Dermis blood vessel endothelial cell (primary cell): ENCODE measurements at places on chromosomes 6 and 20. TPM values are rescaled to one million over a fixed set of nuclear protein-coding genes. Genes with fewer than 3 reads are reported as not detected.

SALL4 gene
- under 0.01 and 0.14 TPM in 2 replicates for total RNA-seq

DNA sequence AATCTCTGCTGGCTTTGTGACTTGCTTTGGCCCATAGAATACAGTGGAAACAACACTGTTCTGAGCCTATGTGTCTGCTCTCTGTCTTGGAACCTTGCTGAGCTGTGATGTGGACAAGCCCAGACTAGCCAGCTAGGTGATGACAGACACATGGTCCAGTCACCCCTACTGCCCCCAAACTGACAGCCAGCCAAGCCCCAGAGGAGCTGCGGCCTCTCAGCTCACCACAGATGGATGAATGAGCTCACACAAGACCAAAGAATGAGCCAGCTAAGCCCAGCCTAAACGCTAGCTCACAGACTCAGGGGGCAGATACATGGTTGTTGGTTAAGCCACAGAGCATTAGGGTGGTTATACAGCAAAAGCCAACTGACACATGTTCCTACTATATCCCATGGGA is 4.1 kb downstream of the AARS2 start:
- DNase-seq: no peak

- DNase-seq: no peak
These were observed 7.7 kb downstream of the PSMB1 start for GRCh38 chr6:170545405-170545804.

- DNase-seq: no peak
These were observed 20.5 kb downstream of the JPH2 start for GRCh38 chr20:44166477-44166876.

GRCh38 chr6:166556863-166557322 is 29.6 kb downstream of the RAMACL start:
- DNase-seq: peak; percentile 99

- no peak for DNase-seq
These were observed 48.3 kb downstream of the ZDHHC14 start for GRCh38 chr6:157429248-157429647.

DNA sequence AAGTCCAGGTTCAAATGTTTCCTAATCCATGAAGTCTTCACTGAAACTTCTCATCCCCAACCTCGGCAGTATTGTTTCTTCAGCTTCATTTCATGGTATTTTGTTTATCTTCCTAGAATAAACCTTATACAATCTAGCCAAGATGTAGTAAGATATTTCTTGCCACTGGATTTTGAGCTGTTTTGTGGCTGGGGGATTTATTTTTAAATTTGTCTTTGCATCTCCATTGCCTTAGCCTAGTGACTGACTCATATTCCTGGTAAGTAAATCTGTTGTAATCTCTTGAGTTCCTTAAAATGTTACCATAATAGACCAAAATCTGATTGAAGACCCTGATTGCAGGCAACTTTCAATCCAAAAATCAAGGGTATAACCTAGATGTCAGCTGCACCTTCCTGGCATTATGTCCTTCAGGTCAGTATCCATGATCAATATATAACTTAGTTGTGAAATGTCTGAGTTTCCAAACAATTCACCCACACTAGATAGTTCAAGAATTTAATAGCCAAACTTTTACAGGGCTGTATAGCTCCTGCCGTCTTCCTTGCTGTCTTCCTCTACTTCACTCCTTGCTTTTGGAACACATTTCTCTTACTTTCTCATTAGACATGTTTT is 4.7 kb upstream of the TRMT11 start:
- DNase-seq: no peak

REPS1 gene
- 25.4 and 29.5 TPM in 2 replicates for total RNA-seq

MATN4 gene
- total RNA-seq: 0.09 and 0.17 TPM in 2 replicates

GRCh38 chr6:43942011-43942442 is 172.0 kb downstream of the VEGFA start:
- no peak for DNase-seq

DNA sequence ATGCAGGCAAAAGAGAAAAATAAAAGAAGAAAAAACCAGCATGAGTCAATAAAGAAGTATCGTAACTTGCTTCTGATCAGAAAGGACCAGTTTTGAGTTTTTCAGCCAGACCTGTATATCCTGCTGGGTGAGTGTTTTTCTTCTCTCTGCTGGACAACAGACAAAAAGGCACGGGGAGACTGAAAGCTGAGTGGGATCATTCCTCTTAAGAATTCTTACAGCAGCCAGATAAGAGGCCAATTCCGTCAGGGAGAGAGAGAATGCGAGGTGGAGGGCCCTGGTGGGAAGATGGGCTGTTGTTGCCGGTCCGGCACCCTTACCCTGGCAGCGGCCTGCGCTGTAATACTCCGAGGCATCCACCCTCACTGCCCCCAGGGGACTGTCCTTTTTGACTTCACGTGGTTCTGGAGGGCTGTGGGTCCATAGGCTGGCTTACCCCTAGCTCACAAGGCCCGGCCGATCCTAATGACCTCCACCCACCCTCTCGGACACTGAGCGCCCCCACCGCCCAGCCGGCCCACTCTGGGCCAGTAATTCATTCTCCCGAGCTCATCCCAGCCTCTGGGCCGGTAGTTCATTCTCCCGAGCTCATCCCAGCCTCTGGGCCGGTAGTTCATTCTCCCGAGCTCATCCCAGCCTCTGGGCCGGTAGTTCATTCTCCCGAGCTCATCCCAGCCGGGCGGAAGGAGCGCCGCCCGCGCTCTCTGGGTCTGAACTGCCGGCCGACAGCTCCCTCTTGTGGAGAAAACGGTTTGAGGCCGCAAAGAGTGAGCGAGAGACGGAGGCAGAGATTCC is 118.3 kb upstream of the SIRPA start:
- DNase-seq: peak; percentile 93

LCA5 gene
- 4.6 and 4.9 TPM in 2 replicates for total RNA-seq

DNA sequence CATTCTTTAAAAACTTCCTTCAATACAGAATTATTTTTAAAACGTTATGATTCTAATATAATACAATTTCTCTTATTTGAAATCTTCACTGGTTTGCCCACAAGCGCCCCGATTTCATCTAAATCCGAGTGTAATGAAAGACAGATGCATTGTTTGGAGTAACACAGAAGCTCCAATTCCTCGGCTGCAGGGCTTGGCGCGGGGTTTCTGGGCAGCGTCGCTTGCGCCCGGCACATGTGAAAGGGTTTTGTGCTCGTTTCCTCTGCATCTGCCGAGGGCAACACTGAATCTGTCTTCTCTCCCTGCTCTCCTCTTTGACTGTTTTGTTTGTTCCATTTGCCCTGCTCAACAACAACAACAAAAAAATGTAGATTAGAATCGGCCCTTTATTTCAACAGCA is 248.6 kb upstream of the QKI start:
- DNase-seq: no peak

GRCh38 chr20:8254911-8255582 is 123.0 kb downstream of the PLCB1 start:
- DNase-seq: no peak

GPR31 gene
- total RNA-seq: not detected in 2 replicates
